ENCODE measurements at places on chromosomes 12 and 14.

DNA sequence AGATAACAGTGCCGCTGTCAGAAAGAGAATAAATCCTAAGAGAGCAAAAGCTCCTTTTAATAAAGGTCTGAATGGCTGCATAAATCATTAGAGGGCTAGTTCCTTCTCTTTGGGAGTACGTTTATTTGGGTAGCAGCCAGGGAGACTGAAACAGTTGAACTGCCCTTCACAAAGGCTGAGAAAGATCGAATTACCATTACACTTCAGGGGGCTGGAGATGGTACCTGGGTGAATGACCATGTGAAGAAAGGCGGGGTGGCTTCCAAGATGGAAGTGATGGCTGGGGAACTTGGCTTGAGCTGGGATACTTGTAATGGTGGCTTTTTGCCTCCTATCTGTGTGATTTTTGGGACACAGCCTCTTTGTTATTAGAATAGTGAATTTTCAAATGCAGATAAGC, 1.7 kb upstream of the FGD4 start:
- no peak for DNase-seq

DNA sequence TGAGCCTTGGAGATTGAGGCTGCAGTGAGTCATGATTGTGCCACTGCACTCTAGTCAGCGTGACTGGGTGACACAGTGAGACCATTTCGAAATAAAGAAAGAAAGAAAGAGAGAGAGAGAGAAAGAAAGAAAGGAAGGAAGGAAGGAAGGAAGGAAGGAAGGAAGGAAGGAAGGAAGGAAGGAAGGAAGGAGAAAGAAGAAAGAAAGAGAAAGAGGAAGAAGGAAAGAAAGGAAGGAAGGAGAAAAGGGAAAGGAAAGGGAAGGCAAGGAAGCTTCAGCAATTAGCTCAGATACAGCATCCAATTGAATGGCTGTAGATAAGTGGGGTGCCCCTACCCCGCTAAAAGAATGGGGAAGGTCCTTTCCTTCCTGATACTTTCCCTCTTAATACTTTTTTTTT, 9.5 kb upstream of the NAA30 start:
- no peak for DNase-seq

GRCh38 chr12:110365489-110366320, 37.8 kb downstream of the ANAPC7 start:
- no peak for DNase-seq

DNA sequence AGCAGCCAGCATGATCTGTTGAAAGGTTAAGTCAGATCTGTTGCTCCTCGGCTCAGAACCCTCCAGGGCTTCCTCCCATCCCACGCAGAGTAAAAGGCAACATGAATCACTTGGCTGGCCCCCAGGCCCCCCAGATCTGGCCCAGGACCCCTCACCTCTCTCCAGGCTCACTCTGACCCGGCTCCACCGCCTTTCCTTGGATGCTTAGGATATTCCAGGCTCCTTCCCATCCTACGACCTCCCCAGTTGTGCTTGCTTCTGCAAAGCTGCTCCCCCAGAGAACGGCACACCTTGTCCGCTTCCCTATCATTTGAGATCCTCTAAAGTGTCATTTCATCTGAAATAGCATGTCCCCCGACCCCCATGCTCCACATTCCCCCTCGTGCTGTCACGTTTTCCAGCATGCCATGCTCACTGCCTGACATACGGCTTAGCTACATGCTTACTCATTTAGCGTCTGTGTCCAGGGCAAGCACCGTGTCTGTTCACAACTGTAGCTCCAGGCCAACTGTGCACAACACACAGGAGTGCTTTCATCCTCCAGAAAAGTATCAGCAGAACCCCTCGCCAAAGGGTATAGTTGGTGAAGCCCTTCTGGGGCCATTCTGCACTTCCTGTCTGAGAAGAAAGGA, 33.6 kb upstream of the BDKRB2 start:
- DNase-seq, result no peak

GRCh38 chr12:132606927-132607326, 3.5 kb downstream of the LRCOL1 start:
- no peak for DNase-seq

- no peak for DNase-seq
Observed at GRCh38 chr12:96510306-96510764, 21.0 kb downstream of the CFAP54 start.

DNA sequence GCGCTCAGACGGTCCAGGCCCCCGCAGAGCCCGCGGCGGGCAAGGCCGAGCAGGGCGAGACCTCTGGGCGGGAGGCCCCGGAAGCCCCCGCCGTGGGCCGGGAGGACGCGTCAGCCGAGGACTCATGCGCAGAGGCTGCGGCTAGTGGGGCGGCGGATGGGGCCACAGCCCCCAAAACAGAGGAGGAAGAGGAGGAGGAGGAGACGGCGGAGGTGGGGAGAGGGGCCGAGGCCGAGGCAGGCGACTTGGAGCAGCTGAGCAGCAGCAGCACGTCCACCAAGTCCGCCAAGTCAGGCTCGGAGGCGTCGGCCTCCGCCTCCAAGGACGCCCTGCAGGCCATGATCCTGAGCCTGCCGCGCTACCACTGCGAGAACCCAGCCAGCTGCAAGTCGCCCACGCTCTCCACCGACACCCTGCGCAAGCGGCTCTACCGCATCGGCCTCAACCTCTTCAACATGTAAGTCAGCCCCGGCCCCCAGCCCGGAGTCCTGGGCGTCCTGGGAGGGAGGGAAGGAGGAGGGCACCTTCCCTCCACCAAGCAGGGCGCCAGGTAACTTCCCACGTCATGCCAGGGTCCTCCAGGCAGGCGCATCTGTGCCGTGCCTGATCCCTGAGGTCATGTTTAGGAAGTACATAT, 72.4 kb downstream of the IQSEC3 start:
- DNase-seq, result no peak

GRCh38 chr14:92701826-92702225, 46.6 kb downstream of the LGMN start:
- DNase-seq, result no peak

- no peak for DNase-seq
Observed at GRCh38 chr14:70830998-70831781, 21.9 kb upstream of the MAP3K9 start.

DNA sequence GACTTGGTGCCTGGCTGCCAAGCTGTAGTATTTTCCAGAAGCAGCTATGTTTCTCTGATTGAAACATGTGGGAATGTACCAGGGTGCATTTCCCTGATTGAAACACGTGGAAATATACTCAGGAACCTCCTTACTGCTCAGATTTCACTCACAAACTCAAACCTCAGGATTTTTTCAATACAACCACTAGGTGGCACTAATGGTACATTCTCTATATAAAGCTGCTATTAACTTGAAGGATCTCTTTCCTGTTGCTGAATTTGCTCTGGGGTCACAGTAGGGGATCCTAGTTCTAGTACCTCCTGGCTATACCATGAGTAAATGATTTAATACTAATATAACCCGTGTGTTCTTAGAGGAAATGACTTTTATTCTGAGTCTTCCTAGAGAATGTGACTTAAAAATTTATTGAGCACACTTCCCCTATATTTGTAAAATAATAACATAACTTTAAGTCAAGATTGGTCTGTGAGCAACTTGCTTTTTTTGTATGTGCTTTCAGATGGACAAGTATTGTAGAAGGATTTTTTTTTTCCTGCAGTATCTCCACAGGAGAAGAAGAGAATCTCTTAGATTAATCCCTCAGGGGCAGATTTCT, 173.8 kb upstream of the MIS18BP1 start:
- DNase-seq, result peak; percentile 75

GRCh38 chr14:29637411-29637810, 290.2 kb downstream of the PRKD1 start:
- DNase-seq, result no peak

DNA sequence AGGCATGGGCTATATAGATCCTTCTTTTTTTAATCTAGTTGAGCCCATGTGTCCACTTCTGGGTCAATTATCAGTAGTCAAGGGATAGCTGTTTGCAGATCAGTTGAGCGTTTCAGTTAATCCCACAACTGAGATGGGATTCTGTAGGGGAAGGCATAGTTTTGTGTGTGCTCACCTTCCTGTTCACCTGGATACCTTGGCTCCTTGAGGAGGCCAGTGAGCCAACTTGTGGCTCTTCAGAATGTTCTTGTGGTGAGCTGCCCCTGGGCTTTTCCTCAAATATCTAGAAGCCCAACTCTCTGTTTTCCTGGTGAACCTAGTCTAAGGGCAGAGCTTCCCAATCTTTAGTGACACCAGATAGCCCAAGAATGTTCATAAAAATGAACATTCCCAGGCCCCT, 302.9 kb upstream of the TBX3 start:
- DNase-seq, result no peak

DNA sequence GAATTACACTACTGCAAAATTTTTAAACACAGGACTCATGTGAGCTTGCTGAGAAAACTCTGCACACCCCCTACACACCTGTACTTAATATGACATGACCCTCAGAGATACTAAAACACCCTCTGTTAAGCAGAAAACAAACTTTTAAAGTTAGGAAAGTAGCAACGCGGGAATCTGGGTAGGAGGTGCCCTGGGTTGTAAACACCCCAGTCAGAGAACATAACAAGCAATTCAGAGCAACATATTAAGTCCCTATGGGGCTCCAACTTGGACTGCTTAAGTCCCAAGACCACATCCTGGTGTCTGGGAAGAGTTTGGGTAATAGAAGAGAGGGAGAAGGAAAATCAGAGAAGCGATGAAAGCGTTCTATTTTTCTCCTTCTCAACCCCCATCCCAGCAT, 1.2 kb downstream of the ATF7 start:
- no peak for DNase-seq

GRCh38 chr12:5222011-5222461, 178.4 kb downstream of the KCNA5 start:
- DNase-seq, result no peak

DNA sequence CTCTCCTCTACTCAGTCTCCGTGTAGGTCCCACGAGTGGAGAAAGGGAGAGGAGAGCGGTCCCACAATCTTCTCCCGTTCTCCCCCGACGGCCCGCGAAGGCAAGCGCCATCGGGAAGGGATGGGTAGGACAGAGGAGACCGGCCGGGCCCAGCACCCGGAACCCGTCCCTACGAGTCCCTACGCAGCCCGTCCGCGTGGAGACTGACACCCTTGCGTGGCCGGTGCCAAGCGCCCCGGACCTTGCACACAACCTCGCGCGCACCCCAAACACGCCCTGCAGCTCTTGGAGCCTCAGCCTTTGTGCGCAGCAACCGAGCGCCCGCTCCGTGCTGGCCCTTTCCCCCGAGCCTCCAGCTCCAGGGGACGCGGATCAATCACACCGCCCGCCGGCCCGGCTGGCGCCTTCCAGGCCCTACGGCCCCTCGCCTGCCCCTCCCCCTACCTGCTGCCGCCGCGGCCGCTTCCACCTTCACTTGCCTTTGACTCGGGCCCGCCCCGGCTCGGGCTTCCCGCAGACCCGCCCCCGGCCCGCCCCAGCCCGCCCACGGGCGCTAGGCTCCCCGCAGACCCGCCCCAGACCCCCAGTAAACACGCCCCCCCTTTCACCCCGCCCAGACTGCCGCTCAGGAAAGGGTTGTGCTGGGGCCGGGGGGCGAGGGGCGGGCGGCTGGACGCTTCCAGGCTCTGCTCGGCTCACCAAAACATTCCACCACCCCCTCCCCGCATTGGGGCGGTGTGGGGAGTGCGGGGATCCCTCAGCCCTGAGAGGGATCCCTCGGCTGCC, at the start of gene NDRG2:
Gene NDRG2 (minus strand): TSS at position 477 of the 786 bp plus-strand sequence. CDS start 1,746 bp downstream, outside the sequence.
- peak; percentile 8 for DNase-seq

GRCh38 chr12:95169368-95169767, 47.9 kb downstream of the FGD6 start:
- DNase-seq, result no peak

DNA sequence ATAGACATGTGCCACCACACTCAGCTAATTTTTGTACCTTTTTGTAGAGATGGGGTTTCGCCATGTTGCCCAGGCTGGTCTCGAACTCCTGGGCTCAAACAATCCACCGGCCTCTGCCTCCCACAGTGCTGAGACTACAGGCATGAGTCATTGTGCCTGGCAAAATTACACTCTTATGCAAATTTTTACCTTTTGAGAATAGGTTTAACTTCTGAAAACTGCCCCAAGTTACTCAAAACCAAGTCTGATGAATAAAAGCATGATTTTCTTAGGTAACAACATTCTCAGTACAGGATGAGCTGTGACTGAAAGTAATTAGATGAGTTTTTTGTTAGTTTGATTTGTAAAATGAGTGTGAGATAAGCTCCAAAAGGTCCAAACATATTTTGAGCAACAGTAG, 166.0 kb downstream of the RPS29 start:
- DNase-seq, result no peak

Measured in NCI-H510A treated with DMSO at 0.1 percent for 48 hours (cell line).